Activated naive CD4-positive, alpha-beta T cell treated with Interleukin-2 at 50 U/mL for 16 hours (primary cell): ENCODE measurements at places on chromosomes 7 and 10.

DNA sequence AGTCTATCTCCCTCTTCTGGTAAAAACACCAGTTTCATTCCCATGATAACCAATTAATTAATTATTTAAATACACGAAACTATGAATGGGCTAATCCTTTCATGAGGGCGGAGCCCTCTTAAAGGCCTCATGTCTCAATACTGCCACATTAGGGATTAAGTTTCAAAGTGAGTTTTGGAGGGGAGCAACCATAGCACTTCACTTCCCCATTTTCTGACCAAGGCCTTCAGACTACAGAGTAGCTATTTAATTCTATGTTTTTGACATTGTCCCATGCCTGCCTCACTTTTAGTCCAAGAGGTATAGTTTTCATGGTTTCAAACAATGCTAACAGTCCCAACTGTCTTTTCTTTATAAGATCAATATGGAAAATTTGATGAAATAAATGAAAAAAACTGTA, 618.6 kb downstream of the ZWINT start:
- no peak for DNase-seq

DNA sequence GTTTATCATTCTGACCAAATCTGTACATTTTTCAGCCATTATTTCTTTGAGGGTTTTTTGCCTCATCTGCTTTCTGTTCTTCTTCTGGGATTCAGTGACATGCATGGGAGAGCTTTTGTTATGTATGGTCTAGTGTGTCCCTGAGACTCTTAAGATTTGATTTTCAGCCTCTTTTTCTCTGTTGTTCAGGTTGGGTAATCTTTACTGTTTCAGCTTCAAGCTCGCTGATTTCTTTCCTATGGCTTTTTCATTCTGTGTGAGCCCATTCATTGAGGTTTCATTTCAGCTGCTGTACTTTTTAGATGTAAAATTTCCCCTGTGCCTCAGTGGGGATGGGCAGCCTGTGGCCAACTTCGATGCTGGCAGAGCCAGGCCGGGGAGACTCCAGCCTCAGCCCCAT, 38.1 kb downstream of the FOXK1 start:
- no peak for DNase-seq

DNA sequence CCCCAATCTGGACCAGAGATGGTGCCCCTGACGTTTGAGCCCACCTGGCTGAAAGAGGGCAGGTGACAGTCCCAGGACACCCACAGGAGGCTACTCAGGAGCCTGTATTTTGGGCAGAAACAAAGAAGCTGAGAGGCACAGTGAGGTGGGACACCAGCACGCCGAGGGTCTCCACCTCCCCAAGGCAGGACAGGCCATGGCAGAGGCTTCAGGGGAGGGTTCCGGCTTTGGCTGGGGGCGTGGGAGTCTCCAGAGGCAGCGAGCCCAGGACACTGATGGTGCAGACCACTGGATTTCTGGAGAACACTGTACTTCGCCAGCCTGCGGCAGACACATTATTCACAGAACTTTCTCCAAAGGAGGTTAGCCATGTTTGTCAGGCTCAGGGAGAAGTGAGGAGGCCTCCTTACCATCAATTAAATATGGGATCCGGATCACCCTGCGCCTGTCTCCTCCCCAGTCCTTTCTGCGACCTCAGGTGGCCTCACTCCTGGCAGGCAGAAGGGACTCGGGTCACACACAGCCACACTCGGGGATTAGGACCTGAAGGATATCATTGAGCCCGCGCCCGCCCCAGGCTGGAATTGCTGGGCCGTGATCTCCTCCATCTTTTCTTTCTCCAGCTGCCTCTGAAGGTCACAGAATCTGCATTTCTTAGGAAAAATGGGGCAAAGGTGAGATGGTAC, 98.3 kb downstream of the MKI67 start:
- no peak for DNase-seq

DNA sequence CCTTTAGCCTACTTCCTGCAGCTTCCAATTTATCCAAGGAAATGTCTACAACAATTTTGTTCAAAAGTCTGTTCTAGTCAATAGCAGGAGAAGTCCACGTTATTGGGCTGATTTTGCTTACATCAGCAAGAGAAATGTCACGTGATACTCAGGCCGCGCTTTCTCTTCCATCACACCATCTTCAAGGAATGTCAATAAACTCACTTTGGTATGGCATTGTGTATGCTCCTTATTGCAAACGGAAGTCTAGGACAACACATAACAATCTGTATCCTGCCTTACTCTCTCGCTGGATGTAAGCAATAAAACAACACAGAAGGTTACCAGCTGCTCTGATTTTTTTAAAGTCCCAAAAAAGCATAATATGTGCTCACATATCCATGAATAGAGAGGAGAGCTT, 17.1 kb upstream of the STK17A start:
- DNase-seq, result no peak

- DNase-seq, result peak; percentile 13
Measured at GRCh38 chr10:35089611-35090161, 455 bp downstream of the CUL2 start.

GRCh38 chr7:79293655-79294142, 159.8 kb downstream of the MAGI2 start:
- no peak for DNase-seq

- no peak for DNase-seq
Measured at GRCh38 chr7:15820319-15820718, 133.8 kb upstream of the MEOX2 start.

- DNase-seq, result peak; percentile 80
Measured at GRCh38 chr7:37448636-37449361, at the start of gene ELMO1. Gene ELMO1 (minus strand): TSS chr7:37448864. CDS start chr7:37342690, 106,174 bp downstream.

DNA sequence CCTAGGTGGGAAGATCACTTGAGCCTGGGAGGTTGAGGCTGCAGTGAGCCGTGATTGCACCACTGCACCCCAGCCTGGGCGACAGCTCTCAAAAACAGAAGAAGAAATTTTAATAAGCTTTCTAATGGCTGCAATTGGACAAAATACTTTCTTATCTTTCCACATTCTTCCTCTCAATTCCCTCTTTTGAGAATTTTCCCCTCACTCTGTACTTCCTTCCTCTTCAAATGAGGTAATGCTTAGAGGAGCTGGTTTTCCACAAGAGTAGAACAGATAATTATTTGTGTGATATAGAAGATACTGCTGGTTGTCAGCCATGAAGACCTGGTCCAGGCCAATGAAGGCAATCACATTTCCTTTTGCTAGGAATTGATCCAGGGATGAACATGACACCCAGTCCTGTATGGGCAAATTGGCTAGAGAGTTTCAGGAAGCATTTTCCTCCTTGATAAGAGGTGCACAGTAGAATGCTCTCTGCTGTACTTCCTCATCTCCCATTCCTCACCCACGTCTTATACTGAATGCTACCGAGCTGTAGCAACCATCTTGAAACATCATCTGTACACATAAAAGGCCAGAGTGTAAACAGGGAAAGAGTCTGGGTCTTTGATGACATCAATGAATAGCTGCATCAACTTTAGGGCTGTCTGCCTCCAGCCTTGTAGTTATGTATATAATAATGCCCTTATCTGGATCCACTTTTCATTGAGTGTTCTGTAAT, 103.9 kb downstream of the CDK6 start:
- no peak for DNase-seq

DNA sequence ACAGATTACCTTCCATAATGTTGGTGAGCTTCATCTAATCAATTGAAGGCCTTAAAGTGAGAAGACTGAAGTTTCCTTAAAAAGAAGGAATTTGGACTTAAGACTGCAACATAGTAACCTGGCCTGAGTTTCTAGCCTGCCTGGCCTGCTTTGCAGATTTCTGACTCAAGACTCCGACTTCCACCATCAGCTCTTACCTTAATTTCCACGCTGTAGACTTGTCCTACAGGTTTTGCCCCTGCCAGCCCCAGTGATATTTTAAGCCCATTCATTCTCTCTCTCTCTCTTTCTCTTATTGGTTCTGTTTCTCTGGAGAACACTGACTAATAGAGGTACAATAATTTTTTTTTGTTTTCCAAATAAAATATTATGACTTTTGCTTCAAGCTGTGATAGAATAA, 862.3 kb upstream of the GHITM start:
- no peak for DNase-seq

GRCh38 chr10:27893358-27893954, 105.4 kb downstream of the ODAD2 start:
- DNase-seq, result no peak

DNA sequence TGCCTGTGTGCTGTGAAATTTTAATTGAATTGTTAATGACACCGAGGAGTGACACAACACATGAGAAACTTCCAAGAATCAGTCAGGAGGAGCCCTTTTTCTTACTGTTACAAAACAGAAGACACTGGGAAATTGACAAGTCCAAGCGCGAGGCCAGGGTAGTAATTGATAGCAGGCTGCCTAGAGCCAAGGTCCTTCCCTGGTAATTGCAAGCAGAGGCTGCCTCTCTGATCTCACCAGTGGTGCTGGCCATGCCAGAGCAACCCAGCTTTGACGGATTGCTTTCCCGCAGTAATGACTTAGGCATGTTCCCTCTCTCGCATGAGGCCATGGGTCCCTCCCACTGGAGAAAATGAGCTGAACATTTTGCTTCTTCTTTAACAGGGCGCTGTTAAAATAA, 111.5 kb downstream of the LRMDA start:
- no peak for DNase-seq

- no peak for DNase-seq
Measured at GRCh38 chr10:128242641-128243040, 116.4 kb upstream of the MKI67 start.

DNA sequence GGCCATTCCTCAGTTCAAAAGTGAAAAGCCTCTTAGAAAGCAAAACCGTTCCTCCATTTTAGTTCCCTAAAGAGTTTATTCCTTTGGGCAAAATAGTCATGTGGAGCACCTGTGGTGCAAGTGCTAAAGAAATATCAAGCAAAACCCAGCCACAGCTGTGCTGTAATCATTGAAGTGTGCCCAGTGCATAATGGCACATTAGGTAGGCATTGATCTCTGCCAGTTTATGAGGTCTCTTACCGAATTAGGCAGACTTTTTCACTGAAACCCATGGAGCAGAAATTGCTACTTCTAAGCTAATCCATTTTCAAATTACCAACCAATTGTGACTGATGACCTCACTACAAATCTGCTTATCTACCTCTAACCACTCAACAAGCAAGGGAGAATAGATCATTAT, 97.2 kb upstream of the SEMA3A start:
- no peak for DNase-seq

DNA sequence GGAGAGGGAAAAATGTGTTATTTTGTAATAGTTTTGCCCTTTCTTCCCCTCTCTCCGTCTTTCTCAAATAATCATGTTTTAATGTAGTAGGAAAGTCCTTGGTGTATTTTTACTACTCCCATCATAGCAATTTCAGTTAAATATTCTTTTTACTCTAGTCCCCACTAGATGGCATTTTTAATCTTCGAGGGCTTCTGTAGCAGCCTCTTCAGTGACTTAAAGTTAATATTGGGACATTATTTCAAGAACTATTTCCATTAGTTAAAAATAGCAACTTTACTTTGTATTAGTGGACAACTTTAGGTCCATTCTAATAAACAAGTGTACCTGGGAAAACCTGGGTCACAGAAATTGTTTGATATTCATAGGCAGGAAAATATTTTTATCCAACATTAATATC, 23.0 kb downstream of the EDRF1 start:
- no peak for DNase-seq

- no peak for DNase-seq
Measured at GRCh38 chr10:86855513-86855912, 99.1 kb downstream of the BMPR1A start.

DNA sequence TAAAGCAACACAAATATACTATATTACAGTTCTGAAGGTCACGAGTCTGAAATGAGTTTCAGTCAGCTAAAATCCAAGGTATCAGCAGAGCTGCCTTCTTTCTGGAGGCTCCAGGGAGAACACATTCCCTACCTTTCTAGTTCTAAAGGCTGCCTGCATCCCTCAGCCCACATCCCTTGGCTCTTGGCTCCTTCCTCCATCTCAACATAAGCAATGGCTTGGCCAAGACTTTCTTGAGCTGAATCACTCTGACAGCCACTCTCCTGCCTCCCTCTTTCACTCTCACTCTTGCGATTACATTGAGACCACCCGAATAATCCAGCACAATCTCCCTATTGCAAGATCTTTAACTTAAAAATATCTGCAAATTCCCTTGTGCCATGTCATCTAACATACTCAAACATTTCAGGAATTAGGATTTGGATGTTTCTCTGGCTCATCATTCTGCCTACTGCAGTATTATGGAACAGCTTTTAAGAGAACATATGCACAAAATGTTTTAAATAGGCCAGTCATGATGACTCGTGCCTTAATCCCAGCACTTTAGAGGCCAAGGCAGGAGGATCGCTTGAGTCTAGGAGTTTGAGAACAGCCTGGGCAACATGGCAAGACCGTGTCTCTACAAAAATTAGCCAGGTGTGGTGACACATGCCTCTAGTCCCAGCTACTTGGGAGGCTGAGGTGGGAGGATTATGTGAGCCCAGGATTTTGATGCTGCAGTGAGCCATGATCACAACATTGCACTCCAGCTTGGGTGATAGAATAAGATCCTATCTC, 144.2 kb upstream of the VSTM2A start:
- no peak for DNase-seq

GRCh38 chr7:13420726-13421125, 568.7 kb downstream of the ETV1 start:
- no peak for DNase-seq

DNA sequence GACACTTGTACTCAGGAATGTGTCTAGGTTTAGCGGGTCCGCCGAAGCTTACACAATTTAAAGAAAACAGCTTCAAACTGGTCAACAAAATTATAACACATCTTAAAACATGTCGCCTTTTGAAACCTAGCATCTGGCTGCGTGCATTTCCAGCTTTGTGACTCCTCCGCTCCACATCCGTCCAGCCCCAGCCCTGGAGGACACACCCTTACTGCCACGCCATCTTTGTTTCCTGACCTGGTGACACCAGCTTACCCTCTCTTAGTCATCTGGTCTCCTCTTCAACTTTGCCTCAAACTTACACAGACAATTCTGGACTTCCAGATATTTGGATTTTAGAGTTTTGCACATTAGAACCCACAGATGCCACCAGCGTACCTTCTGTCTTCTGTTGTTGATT, 198.7 kb upstream of the VSTM2A start:
- no peak for DNase-seq

DNA sequence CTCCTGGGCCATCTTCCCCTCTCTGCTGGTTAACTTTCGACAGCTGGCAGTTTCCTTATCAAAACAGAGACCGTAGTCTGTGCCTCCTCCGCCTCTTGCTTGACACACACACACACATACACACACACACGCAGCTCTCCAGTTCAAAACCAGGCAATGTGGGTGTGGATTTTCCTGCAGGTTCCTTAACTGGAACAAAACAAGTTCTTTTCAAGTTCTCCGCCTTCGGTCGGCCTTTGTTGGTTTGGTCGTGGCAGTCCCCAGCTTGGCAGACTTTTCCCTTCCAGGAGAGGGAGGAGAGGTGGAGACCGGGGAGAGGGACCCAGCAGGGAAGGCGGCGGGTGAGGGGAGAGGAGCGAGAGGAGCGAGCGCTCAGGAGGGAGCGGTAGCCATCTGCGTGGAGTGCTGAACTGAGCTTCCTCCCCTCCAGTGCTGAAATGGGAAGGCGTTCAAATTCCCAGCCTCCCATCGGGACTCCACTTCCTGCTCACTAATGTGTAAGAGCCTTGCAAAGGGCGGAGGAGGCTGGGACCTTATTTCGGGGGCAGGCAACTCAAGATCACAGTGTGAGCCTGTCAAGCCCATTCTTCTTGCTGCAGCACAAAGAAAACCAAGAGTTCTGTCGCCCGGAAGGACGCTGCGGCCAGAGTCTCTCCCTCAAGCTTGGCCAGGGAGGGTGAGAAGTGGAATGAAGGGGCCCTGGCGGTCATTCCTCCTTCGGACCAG, 120.6 kb downstream of the PRPF18 start:
- DNase-seq, result no peak
